Neural crest cell (in vitro differentiated cells): ENCODE measurements at places on chromosomes 5 and 9. TPM values are rescaled to one million over a fixed set of nuclear protein-coding genes. Genes with fewer than 3 reads are reported as not detected.

The NMUR2 gene
- 0.23 TPM in 1 of 2 replicates, not detected in the other for total RNA-seq

The STC2 gene
- total RNA-seq = 2.6 and 3.8 TPM in 2 replicates

- H3K27ac ChIP-seq = no peak overlapping the region
- no peaks in the 10 kb centered on the region for H3K27me3 ChIP-seq
- peaks cover 32% of the 10 kb centered on the region for H3K36me3 ChIP-seq
- no peak for DNase-seq
- H3K4me1 ChIP-seq = no peaks in the 10 kb centered on the region
Measured at GRCh38 chr5:80854583-80854982, 105.6 kb upstream of the RASGRF2 start.

GRCh38 chr5:102813740-102814139 is 58.6 kb downstream of the PAM start:
- H3K4me3 ChIP-seq = no peak overlapping the region
- no peaks in the 10 kb centered on the region for H3K27me3 ChIP-seq
- DNase-seq = no peak
- H3K4me1 ChIP-seq = no peaks in the 10 kb centered on the region
- H3K27ac ChIP-seq = no peak overlapping the region

The PKD2L2 gene
- total RNA-seq = not detected in 2 replicates

- peaks cover 2% of the 10 kb centered on the region for H3K36me3 ChIP-seq
- H3K27ac ChIP-seq = no peak overlapping the region
- H3K27me3 ChIP-seq = no peaks in the 10 kb centered on the region
Measured at GRCh38 chr5:108531367-108532128, 149.7 kb upstream of the FBXL17 start.

- no peak overlapping the region for H3K4me3 ChIP-seq
- peaks cover 5% of the 10 kb centered on the region for H3K4me1 ChIP-seq
- no peaks in the 10 kb centered on the region for H3K27me3 ChIP-seq
- H3K36me3 ChIP-seq = no peaks in the 10 kb centered on the region
Measured at GRCh38 chr5:111772456-111773122, 15.6 kb upstream of the NREP start.

- no peaks in the 10 kb centered on the region for H3K27me3 ChIP-seq
- no peak overlapping the region for H3K27ac ChIP-seq
- H3K4me3 ChIP-seq = no peak overlapping the region
- DNase-seq = no peak
- no peaks in the 10 kb centered on the region for H3K36me3 ChIP-seq
Measured at GRCh38 chr5:60809891-60810425, 34.1 kb downstream of the ELOVL7 start.

DNA sequence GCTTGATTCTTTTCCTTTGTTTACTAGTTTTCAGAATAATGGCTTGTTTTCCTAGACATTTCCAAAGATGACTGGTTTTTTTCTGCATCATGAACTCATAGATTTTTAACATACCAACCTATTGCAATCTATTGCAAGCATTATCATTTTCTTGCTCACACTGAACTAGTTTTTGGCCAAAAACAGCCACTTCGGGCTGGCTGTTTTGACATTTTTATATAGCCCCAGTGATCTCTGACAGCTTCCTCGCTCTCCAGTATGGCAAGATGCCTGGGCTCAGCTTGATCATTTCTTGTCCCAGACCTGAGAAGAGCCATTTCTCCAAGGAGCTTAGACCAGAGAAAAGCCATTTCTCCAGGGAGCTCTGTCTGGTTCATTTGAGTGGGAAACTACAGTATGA is 94.3 kb upstream of the MAMDC2 start:
- DNase-seq = no peak
- no peak overlapping the region for H3K27ac ChIP-seq
- H3K4me1 ChIP-seq = peaks cover 30% of the 10 kb centered on the region
- H3K27me3 ChIP-seq = no peaks in the 10 kb centered on the region

GRCh38 chr5:44997506-44997905 is 188.8 kb downstream of the MRPS30 start:
- DNase-seq = no peak
- no peaks in the 10 kb centered on the region for H3K27me3 ChIP-seq
- H3K36me3 ChIP-seq = no peaks in the 10 kb centered on the region

- peak; percentile 98 for DNase-seq
- peak overlapping the region; percentile 96 for H3K27ac ChIP-seq
- H3K36me3 ChIP-seq = peaks cover 13% of the 10 kb centered on the region
Measured at GRCh38 chr5:181221792-181222629, 1.1 kb upstream of the TRIM41 start.

The LMX1B gene
- 6.9 and 10.5 TPM in 2 replicates for total RNA-seq

GRCh38 chr9:92299116-92299515 is 5.6 kb upstream of the IARS1 start:
- H3K4me1 ChIP-seq = peaks cover 7% of the 10 kb centered on the region
- H3K27me3 ChIP-seq = no peaks in the 10 kb centered on the region
- H3K4me3 ChIP-seq = no peak overlapping the region
- no peak overlapping the region for H3K27ac ChIP-seq

- no peak overlapping the region for H3K4me3 ChIP-seq
- DNase-seq = no peak
- H3K4me1 ChIP-seq = peaks cover 21% of the 10 kb centered on the region
- H3K27ac ChIP-seq = no peak overlapping the region
- no peaks in the 10 kb centered on the region for H3K36me3 ChIP-seq
Measured at GRCh38 chr9:18632632-18633403, 158.9 kb downstream of the ADAMTSL1 start.

DNA sequence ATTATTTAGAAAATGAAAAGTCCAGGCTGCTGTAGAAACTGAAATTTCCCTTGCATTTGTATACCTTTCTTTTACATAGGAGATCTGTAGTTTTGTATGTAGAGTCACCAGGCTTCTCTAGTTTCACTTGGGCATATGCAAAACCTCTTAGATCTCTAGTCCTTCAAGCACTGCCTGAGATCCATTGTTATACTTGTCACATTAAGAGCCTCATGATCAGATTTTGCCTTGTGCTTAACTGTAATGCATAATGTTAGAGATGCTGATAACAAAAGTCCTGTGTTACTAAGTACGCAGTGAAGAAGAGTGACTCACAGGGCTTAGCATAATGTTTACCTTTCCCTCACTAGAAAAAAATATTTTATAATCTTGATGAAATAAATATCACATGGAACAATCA is 250.2 kb downstream of the CYLC2 start:
- no peak overlapping the region for H3K4me3 ChIP-seq
- H3K4me1 ChIP-seq = peaks cover 3% of the 10 kb centered on the region
- DNase-seq = no peak
- H3K27me3 ChIP-seq = no peaks in the 10 kb centered on the region
- H3K27ac ChIP-seq = no peak overlapping the region

The LHX2 gene
- 0.19 TPM in 1 of 2 replicates, not detected in the other for total RNA-seq

The RBM22 gene
- total RNA-seq = 64.6 and 65.2 TPM in 2 replicates

- H3K27me3 ChIP-seq = no peaks in the 10 kb centered on the region
- DNase-seq = no peak
- H3K4me3 ChIP-seq = peak overlapping the region; percentile 98
- H3K27ac ChIP-seq = peak overlapping the region; percentile 100
- H3K36me3 ChIP-seq = peaks cover 4% of the 10 kb centered on the region
Measured at GRCh38 chr9:26891726-26892125, 876 bp downstream of the CAAP1 start.

The BAAT gene
- total RNA-seq = 0.16 and 0.30 TPM in 2 replicates

GRCh38 chr9:78253285-78253684 is 17.4 kb downstream of the CEP78 start:
- DNase-seq = no peak
- H3K36me3 ChIP-seq = peaks cover 6% of the 10 kb centered on the region
- peaks cover 13% of the 10 kb centered on the region for H3K4me1 ChIP-seq
- no peak overlapping the region for H3K27ac ChIP-seq

- H3K27ac ChIP-seq = no peak overlapping the region
- no peaks in the 10 kb centered on the region for H3K36me3 ChIP-seq
- H3K4me3 ChIP-seq = no peak overlapping the region
- no peak for DNase-seq
Measured at GRCh38 chr5:111518777-111519176, 6.4 kb upstream of the STARD4 start.

The GABRA1 gene
- not detected in 2 replicates for total RNA-seq

GRCh38 chr5:73137563-73138530 is 17.5 kb downstream of the TMEM171 start:
- DNase-seq = no peak
- no peaks in the 10 kb centered on the region for H3K36me3 ChIP-seq
- H3K27ac ChIP-seq = no peak overlapping the region
- H3K4me3 ChIP-seq = no peak overlapping the region

DNA sequence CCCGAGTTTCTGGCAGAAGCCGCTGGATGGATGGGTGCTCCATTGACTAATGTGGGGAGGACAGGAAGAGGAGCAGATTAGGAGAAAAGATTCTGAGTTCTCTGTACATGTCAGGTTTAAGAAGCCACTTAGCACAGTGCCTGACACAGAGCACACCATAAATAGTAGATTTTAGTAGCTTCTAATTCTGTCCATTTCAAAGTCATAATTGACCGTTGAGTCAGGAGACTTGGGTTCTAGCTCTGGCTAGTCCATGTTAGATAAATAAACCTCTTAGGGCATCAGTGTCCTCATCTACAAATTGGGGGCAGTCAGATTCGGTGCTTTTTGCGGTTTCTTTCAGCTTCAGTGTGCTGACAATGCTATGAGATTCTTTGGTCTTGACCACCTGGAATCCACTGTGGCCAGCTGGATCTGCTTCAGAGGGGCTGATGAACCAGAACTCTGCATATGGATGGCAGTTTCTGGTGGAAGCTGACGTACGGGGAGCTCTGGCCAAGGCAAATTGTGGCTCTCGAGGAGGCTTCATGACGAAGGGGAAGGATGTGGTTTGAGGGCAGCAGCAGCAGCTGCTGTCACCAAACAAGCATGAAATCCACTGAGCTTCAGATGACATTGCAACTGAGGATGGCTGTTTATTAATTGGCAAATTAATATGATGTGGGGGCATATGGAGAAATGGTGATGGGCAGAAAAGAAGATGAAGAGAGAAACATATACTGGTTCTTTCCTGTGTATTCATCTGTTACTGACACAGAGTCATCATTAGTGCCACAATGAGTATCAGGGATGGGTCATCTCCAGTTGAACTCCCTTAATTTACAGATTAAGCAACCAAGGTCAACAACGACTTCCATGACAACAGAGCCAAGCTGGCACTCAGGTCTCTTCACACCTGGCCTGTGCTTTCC is 134.4 kb downstream of the AOPEP start:
- H3K27me3 ChIP-seq = no peaks in the 10 kb centered on the region
- no peak overlapping the region for H3K27ac ChIP-seq
- H3K36me3 ChIP-seq = peaks cover 11% of the 10 kb centered on the region

DNA sequence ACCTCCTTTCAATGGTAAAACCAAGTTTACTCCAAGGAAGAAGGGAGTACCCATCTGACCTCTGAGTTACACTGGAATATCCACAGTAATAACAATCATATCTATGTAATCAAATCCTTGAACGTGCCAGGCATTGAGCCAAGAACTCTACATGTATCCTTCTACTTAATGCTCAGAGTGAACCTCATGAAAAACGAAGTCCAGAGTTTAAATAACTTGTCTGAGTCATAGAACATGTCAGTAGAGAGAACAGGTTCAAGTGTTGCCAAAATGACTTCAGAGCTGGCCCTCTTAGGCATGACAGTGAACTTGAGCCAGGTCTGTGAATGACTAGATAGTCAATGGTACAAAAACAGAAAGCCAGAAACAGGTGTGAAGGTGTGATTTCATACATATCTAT is 164.1 kb upstream of the ZNF618 start:
- peaks cover 22% of the 10 kb centered on the region for H3K27me3 ChIP-seq
- H3K4me1 ChIP-seq = no peaks in the 10 kb centered on the region
- no peak overlapping the region for H3K4me3 ChIP-seq

The ZCCHC7 gene
- 21.6 and 21.9 TPM in 2 replicates for total RNA-seq

DNA sequence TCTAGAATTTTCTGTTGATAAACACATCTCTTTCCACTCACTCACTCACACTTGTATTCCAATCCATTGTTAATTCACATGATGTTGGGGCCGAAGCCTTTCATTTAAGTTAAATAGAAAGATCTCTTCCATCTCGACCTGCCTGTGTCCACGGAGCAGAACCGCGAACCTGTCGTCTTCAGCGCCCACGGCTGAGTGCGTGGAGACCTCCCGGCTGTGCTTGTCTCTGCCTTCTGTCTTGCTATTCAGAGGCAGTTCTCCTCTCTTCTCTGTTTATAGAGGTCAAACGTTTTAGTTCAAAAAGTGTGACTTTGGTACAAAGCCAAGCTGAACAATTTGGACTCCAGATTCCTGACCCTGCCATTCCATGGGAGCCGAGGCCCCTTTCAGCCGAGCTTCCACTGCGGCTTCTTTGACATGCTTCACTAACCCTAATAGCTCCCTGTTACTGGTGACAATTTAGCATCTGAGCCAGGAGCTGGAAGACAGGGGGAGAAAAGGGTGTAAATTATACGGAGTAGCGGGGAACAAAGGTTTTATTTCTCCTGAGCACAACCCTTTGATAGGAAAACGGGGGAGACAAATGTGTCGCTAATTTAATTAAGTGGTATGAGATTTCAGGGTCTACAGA is 314.4 kb upstream of the IRX4 start:
- H3K27me3 ChIP-seq = peaks cover 42% of the 10 kb centered on the region
- H3K27ac ChIP-seq = peak overlapping the region; percentile 21
- H3K36me3 ChIP-seq = peaks cover 3% of the 10 kb centered on the region
- H3K4me3 ChIP-seq = peak overlapping the region; percentile 47
- peaks cover 41% of the 10 kb centered on the region for H3K4me1 ChIP-seq

- H3K4me1 ChIP-seq = peaks cover 58% of the 10 kb centered on the region
- no peak for DNase-seq
- no peak overlapping the region for H3K27ac ChIP-seq
- peaks cover 50% of the 10 kb centered on the region for H3K27me3 ChIP-seq
- H3K36me3 ChIP-seq = no peaks in the 10 kb centered on the region
Measured at GRCh38 chr9:88773627-88774244, 217.5 kb upstream of the S1PR3 start.

DNA sequence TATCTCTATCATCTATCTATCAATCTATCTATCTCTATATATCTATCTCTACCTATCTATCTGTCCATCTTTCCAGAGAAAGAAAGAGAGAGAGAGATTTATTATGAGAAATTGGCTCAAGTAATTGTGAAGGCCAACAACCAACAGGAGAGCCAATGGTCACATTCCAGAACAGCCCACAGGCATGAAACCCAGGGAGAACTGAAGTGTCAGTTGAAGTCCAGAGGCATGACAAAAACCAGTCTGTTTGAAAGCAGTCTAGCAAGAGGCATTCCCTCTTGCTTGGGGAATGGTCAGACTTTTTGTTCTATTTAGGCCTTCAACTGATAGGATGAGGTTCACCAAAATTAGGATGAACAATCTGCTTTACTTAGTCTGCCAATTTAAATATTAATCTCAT is 87.6 kb upstream of the PLCXD3 start:
- DNase-seq = no peak
- no peaks in the 10 kb centered on the region for H3K27me3 ChIP-seq
- H3K4me3 ChIP-seq = no peak overlapping the region
- no peak overlapping the region for H3K27ac ChIP-seq

The MOCS2 gene
- 28.8 and 29.3 TPM in 2 replicates for total RNA-seq

- no peak overlapping the region for H3K27ac ChIP-seq
- H3K4me3 ChIP-seq = no peak overlapping the region
- peaks cover 17% of the 10 kb centered on the region for H3K4me1 ChIP-seq
Measured at GRCh38 chr9:106481013-106481609, 381.9 kb upstream of the ZNF462 start.

- H3K4me3 ChIP-seq = peak overlapping the region; percentile 13
- no peak for DNase-seq
- H3K27me3 ChIP-seq = peaks cover 2% of the 10 kb centered on the region
- no peak overlapping the region for H3K27ac ChIP-seq
- peaks cover 17% of the 10 kb centered on the region for H3K36me3 ChIP-seq
Measured at GRCh38 chr9:124411514-124412227, 3.6 kb downstream of the PSMB7 start.

GRCh38 chr9:137359850-137360249 is 57.8 kb upstream of the NRARP start:
- H3K4me1 ChIP-seq = no peaks in the 10 kb centered on the region
- H3K27me3 ChIP-seq = no peaks in the 10 kb centered on the region
- peaks cover 26% of the 10 kb centered on the region for H3K36me3 ChIP-seq
- no peak for DNase-seq

The GRM6 gene
- not detected in 2 replicates for total RNA-seq

The PCDHGB4 gene
- 4.2 and 5.3 TPM in 2 replicates for total RNA-seq
